ENCODE measurements at places on chromosomes 6 and 20. TPM values are rescaled to one million over a fixed set of nuclear protein-coding genes. Genes with fewer than 3 reads are reported as not detected.

- no peak for DNase-seq
Observed at GRCh38 chr6:97465877-97466561, 183.0 kb upstream of the MMS22L start.

GRCh38 chr6:130825772-130826441 lies 1.3 kb upstream of the SMLR1 start:
- no peak for DNase-seq

- DNase-seq: no peak
Observed at GRCh38 chr6:41200901-41201763, at the start of gene TREML2. TSS of gene TREML2 (minus strand) at chr6:41201149. CDS start at chr6:41201008, 141 bp downstream.

- no peak for DNase-seq
Observed at GRCh38 chr20:6920991-6921613, 153.6 kb downstream of the BMP2 start.

GRCh38 chr20:53582574-53583351 lies 10.9 kb downstream of the ZNF217 start:
- no peak for DNase-seq

GRCh38 chr20:53535878-53536277 lies 57.8 kb downstream of the ZNF217 start:
- DNase-seq: no peak

DNA sequence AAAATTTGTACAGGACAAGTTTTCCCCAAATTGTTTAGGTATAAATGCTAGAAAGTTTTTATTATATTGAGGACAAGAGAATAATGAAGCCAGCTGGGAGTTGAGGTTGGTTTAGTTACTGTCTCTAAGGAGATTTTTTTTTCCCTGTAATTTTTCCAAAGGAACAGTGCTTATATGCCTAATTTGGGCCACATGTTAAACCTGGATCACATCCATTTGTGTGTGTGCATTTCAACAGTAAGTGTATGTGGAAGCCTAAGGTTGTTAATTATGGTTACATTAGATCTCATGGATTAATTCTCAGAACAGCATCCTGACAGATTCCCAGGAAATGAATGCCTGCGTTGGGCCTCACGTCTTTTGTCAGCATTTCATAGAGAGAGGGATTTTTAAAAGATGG lies 4.5 kb downstream of the IGF2R start:
- DNase-seq: no peak

GRCh38 chr20:53922901-53923314 lies 147.5 kb downstream of the BCAS1 start:
- DNase-seq: no peak

Gene MEI4
- total RNA-seq: not detected

DNA sequence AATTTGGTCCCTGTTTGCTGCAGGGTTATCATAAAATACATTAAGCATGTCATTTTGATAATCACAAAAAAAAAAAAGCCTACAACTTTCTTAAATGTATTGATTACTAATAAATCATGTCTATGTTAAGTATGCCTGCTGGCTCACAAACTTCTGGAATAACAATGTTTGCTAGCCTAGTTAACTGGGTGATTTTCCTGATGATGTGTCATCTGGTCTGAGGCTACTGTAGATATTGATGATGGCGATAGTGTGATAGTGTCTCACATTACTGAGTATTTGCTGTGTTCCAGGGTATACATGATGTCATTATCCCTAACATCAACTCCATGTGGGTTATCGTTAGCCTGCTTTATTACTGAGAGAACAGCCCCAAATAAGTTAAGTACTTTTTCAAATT lies 86.2 kb upstream of the VSTM2L start:
- DNase-seq: no peak

GRCh38 chr6:53263917-53264316 lies 84.8 kb downstream of the ELOVL5 start:
- DNase-seq: no peak

DNA sequence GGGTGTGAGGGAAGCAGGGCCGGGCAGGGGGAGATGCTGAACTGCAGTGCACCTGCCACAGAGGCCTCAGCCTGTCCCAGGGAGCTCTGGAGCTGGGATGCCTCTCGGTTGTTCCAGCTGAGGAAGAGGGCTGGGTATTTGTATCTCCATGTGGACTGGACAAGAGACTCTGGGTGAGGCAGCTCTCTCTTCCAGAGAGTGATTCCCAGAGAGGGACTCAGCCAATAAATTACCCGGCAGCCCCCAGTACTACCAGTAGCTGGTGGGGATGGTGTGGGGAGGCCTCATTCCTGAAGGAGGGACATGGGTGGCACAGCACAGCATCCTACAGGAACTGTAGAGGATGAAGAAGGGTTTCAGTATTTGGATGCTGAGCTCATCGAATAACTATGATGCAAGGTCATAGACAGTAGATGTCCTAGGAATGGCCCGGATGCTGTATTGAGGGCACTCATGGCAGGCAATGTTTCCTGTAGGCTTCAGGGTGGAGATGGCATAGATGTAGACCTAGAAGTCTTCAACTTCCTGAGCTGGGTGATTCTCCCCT lies 1.4 kb downstream of the FGD2 start:
- DNase-seq: no peak

DNA sequence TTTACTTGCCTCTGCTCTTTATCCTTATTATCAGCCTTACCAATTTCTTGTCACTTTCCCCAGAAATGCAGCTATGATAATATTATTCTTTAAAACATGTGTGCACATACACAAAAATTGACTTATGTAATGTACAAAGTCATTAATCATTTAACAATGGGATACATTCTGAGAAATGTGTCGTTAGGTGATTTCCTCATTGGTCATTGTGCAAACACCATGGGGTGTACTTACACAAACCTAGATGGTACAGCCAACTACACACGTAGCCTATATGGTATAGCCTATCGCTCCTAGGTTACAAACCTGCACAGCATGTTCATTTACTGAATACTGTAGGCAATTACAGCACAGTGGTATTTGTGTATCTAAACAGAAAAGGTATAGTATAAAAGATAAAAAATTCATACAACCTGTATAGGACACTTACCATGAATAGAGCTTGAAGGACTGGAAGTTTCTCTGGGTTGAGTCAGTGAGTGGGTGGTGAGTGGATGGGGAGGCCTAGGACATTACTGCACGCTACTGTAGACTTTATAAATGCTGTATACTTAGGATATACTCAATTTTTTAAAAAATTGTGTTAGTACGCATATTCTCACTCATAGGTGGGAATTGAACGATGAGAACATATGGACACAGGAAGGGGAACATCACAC lies 56.9 kb downstream of the HIVEP1 start:
- DNase-seq: no peak

Gene TLDC2
- total RNA-seq: not detected

- DNase-seq: no peak
Observed at GRCh38 chr6:115091461-115091860, 748.6 kb upstream of the HS3ST5 start.
